Head of caudate nucleus (tissue), 42 donors: ENCODE measurements at places on chromosomes 16 and 17.

DNA sequence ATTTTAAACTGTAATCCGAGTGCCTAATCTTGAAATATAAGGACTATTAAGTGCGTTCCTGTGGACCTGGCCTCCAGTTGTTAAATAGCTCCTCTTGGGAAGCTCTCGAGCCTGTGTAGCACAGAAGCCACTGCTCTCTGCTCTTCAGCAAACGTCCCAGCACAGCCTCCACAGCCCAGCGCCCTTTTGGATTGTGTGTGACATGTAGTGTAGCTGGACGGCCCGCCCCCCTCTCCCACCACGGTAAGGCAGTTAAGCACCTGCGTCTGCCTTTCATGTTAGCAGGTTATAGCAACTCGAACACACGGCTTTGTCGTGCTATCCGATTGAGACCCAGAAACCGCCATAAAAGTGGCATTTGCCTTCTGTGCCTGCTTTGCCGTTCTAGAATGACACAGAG lies 79.2 kb upstream of the CHMP6 start:
- DNase-seq = no peak

GRCh38 chr17:40025991-40026815 lies 11.0 kb downstream of the CSF3 start:
- no peak for DNase-seq

GRCh38 chr16:56966093-56966475 lies 4.3 kb downstream of the CETP start:
- no peak for DNase-seq

DNA sequence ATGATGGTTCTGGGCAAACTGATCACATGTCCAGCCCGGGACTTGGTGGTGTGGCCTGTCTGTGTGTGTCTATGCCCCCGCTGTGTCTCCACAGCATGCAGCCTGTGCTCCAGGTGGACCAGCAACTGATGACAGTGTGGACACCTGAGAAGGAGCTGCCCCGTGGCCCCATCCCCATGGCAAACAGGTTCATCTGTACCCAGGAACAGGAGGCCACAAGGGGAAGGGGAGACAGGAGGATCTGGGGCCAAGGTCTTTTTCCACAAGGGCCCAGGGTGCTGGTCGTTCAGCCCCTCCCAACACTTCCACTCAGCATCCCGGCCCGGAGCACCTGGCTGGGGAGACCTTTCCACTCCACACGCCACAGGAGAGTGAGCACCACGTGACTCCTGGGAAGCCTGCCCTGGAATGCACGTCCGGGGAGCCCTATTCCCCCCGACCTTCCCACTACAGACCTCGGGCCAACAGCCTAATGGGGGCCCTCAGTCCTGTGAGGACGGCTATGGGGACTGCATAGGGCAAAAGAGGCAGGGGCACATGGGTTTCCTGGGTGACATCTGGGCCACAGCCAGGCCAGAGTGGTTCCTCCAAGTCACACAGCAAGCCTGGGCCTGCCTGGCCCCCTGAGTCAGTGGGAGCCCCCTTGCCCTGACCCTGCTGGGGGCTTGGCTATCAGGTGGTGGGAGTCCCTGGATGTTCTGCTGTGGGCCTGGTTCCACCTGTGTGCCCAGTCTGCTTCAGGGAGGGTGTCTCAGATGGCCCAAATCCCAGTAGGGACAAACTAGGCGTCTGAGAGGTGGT lies 20.8 kb upstream of the NXPH3 start:
- no peak for DNase-seq

- no peak for DNase-seq
Measured at GRCh38 chr16:2783581-2784357, 3.6 kb downstream of the PRSS33 start.

- DNase-seq = no peak
Measured at GRCh38 chr17:56633681-56634080, 40.2 kb downstream of the NOG start.

GRCh38 chr16:27847030-27847550 lies 216.4 kb downstream of the GSG1L start:
- no peak for DNase-seq

DNA sequence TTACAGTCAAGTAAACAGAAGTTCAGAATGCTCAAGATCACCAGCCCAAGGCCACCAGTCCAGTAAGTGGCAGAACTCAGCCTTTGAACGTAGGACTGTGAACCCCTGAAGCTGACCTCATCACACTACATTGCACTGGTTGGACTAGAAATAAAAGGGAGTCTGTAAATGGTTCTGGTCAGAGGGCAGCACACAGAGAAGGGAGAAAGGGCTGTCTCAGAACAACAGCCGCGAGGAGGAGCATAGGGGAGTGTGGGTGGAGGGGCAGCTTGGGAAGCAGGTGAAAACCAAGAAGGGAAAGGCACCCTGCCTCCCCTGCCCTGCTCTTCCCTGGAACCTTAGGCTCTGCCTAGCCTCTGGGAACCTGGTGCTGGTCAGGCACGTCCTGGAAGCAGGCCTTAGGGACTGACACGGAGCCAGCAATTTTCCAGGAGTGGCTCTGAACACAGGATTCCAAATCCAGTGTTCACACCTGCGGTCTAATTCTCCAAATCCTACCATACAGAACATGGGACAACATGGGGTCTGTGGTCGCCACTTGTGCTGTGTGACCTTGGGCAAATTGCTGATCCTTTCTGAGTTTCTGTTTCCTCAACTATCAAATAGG lies 7.0 kb downstream of the PDILT start:
- no peak for DNase-seq

GRCh38 chr16:67939507-67940445 lies 3.1 kb upstream of the PSMB10 start:
- DNase-seq = no peak

GRCh38 chr16:30603945-30604315 lies 6.3 kb downstream of the ZNF689 start:
- no peak for DNase-seq

DNA sequence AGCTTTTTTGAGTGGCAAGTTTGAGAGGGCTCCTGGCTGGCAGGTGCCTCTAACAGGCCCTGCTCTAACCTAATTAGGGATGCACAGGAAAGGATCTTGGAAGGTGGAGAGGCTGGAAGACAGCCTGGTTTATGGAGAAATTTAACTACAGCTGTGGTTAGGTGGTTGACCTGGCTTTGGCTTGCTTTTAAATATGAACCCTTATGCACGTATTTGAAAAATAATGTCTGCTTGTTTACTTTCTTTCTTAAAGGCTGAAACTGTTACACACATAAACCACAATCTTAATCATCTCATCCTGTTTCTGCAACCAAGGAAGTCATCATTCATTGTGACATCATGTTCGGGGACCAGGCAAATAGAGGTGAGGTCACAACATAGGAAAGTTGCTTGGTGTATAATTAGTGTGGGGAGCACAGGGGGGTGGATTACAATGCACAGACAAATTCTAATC lies 23.1 kb upstream of the DHRS13 start:
- DNase-seq = no peak

DNA sequence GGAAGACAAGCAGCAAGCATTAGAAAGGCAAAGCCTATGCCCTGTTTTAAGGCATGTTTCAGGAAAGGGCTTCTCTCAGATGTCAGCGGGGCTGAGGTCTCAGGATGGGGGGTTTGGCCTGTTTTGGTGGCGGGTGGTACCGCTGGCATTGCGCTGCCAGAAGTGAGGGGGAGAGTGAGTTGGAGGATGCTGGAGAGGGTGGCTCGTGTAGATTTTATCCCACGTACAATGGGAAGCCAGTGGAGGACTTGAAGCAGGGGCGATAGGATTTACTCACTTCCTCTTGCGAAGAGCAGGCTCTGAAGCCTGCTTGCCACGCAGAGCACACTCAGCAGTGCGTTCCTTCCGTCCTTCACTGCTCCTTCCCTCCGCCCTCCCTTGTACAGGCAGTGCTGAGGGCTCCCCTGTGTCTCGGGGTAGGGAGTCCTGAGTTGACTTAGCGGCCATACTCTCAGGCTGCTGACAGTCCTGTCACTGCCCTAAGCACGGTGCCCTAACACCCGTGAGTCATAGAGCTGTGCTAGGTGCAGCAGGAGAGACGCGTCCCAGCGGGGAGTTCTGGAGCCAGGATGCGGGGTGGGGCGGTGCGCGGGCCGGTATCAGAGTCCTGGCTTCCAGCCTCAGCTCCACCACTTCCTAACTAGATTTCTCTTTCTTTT lies 113.1 kb downstream of the SNX29 start:
- DNase-seq = no peak

DNA sequence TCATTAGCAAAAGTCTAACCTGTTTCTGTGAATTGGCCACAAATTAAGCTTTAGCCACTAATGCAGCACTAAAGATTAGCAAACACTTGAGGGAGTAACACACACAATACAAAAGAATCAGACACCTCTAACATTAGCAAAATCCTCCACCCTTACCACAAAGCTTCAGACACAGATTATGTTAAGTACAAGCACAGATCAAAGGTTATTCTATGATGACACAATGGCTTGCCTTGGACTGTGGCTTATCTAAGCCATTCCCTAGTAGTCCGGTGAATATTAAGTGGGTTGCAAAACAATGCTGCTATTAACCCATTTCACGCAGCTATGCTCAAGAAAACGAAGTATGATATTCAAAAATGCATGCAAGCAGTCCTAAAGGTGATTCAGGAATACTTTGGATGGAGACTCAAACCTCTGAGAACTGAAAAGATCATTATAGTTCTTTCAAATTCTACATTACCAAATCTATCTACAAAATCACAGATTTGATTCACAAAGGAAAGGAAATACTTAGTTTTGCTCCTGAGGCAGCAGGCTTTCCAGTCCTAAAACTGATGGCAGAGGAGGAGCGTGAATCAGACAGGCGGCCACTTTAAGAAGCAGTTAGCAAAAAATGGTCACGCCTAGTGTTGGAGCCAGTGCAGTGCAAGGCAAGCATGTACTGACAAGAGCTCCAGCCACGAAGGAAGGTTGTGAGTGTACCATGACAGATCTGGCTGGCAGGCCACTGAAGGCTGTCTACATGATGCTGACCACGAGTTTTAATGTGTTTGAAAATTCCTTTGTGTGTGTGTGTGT lies 67.2 kb downstream of the PARN start:
- DNase-seq = no peak

DNA sequence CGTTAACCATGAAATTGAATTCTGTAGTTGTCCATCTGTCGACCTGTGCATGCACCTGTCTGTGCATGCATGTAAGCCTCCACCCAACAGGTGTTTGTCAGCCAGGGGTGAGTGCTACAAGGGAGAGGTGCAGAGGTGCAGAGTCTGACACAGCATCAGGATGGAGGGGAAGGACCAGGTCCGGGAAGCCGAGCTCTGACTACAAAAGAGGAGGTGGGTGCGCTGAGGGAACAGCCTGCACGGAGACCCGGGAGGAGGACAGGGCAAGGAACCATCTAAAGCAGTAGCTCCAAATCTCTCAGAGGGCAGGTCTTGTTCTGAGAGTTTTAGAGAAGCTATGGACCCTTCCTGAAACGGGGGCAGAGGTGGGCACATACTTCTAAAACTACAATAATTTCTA lies 54.1 kb downstream of the B9D1 start:
- no peak for DNase-seq

GRCh38 chr16:73011926-73012325 lies 36.0 kb downstream of the ZFHX3 start:
- no peak for DNase-seq

GRCh38 chr17:69948406-69948805 lies 126.6 kb upstream of the KCNJ16 start:
- DNase-seq = no peak

GRCh38 chr16:84950906-84951305 lies 60.4 kb downstream of the ZDHHC7 start:
- no peak for DNase-seq

GRCh38 chr17:33469911-33470310 lies 176.8 kb upstream of the ASIC2 start:
- DNase-seq = no peak

- no peak for DNase-seq
Measured at GRCh38 chr16:19916064-19916463, 31.4 kb upstream of the GPRC5B start.

DNA sequence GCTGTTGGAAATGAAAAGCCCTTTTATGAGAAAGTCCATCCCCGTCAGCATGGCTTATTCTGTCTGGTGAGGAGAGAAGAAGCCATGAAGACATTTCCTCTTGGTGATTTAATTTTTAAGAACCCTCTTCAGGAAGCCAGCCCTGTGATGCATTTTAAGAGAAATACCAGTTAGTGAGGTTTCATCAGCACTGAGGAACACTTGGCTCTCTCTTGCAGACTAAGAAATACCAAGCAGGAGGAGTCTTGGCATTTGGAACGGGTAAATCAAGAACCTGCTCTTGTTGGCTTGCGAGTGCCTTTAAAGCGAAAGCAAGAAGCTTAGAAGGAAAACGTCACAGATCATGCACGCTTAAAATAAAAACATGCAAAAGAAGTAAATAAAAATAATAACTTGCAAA lies 17.5 kb downstream of the RAB11FIP3 start:
- DNase-seq = no peak

- no peak for DNase-seq
Measured at GRCh38 chr17:76982408-76983074, 114.3 kb downstream of the MGAT5B start.

- peak; percentile 62 for DNase-seq
Measured at GRCh38 chr16:27700304-27700995, 150.5 kb downstream of the KATNIP start.

GRCh38 chr17:30336369-30337171 lies 2.7 kb upstream of the TMIGD1 start:
- DNase-seq = no peak

DNA sequence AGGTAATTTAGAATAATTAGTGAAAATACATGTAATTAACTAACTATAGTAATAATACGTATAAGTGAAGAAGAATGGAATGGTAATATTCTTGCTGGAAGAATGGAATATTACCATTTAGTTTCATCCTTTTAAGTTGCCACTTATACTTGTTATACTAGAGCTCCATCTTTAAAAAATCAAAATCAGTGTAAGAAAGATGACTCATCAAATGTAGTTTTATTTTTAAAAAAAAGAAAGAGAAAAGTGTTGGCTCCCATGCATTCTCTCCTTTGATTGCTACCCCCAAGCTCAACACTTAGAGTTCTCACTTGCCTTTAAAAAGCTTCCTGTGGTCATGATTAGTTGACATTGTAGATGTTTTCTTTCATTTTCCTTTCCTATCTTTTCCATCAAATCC lies 82.4 kb upstream of the KIF2B start:
- no peak for DNase-seq

DNA sequence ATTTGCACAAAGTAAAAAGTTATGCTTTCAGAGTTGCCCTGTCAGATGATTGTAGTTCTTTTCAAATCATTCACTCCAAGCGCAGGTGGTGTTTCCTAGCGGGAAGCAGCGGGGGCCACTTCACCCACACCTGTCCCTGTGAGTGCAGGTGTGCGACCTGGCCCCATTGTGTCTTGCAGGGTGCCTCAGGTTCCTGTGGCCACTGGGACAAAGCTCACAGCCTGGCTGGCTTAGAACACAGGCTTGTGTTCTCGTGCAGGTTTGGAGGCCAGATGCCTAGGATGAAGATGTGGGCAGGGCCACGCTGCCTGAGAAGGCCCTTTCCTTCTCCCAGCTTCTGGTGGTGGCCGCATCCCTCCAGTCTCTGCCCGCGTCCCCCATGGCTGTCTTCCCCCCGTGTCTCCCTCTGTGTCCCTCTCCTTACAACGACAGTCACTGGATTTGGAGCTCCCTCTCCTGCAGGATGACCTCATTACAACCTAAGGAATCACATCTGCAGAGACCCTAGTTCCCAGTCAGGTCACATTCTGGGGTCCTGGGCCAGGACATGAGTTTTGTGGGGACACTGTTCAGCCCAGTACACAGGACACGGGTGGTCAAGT lies 90.5 kb downstream of the NPIPB11 start:
- DNase-seq = no peak
